Mammary epithelial cell (primary cell): ENCODE measurements at places on chromosomes 7 and 10.

- no peak for DNase-seq
Measured at GRCh38 chr10:79017882-79018520, 50.8 kb upstream of the ZMIZ1 start.

DNA sequence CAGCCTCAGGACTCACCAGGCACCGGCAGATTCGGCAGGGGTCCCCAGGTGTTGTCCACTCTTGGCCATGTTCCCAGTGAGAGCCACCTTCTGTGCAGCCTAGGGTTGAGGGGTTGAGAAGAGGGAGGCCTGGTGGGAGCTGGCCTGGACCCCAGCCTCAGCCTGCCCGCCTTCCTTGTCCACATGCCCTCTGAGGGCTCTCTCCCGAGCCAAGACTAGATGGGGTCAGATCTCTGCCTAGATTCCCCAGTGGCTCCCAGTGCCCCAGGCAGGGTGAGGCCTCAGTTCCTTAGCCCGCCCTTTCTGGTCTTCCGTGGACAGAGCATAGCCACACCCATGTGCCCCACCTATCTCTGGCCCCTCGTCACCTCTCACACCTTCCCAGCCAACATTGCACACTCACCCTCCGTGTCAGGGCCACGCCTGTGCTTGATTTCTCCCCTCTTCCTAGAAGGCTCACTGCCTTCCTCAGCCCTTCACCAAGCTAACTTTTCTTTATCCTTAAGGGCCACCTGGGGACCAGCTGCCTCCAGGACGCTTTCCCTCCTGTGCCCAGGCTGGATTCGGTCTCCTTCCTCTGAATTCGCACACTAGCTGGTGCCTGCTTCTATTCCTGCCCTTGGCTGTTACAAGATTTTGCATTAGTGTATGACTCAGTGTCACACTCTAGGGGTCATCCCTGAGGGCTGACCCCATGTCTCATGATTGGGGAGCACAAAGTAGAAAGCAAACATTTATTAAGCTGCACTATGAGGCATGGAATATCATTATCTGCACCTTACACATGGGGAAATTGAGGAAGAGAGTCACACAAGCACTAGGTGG is 7.5 kb downstream of the KCP start:
- DNase-seq: peak; percentile 40

DNA sequence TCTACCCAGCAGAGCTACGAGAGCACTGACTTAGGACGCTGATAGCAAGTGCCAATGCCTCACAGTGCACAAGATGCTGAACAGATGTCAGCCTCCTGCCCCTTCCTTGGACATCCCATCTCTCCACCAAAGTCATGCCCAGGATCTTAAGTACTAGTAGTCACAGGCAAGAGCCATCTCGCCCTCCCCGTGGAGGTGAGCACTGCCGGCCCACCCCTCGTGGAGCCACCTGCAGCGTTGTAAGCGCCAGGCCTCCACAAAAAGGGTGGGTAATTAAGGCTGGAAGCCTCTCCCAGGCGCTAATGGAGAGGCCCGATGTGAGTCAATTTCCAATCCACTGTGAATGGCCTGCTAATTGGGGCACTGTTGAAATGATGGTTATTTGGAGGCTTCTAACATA is 156.2 kb downstream of the GRID1 start:
- no peak for DNase-seq

- peak; percentile 51 for DNase-seq
Measured at GRCh38 chr10:23067939-23068775, 27.2 kb upstream of the MSRB2 start.

DNA sequence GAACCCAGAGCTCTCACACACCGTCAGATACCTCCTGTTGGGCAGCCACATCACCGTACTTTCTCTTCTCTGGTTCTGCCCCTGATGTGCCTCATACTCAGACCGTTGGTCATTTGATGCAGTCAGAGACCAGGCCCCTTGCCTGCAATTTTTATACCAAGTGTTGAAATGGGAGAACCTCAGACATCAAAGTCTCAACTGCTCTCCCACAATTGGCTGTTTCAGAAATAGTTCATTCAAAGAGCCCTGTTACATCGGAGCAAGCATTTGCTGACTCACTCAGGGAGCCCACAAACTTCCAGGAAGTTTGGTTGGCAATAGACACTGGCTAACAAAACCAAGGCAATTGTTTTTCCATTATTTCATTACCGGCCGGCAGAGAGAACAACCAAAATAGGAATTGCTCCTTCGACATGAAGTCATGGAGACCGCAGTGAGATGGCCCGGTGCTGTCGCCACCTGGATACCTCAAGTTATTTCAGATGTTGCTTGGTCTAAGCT is 33.5 kb upstream of the ADAM12 start:
- peak; percentile 39 for DNase-seq

GRCh38 chr10:68895041-68895440 is 6.1 kb upstream of the DDX50 start:
- no peak for DNase-seq
